GF-D8 (cell line): ENCODE measurements at places on chromosomes 3 and 15.

- DNase-seq = no peak
These were observed 26.0 kb downstream of the TARS3 start for GRCh38 chr15:101698314-101698713.

DNA sequence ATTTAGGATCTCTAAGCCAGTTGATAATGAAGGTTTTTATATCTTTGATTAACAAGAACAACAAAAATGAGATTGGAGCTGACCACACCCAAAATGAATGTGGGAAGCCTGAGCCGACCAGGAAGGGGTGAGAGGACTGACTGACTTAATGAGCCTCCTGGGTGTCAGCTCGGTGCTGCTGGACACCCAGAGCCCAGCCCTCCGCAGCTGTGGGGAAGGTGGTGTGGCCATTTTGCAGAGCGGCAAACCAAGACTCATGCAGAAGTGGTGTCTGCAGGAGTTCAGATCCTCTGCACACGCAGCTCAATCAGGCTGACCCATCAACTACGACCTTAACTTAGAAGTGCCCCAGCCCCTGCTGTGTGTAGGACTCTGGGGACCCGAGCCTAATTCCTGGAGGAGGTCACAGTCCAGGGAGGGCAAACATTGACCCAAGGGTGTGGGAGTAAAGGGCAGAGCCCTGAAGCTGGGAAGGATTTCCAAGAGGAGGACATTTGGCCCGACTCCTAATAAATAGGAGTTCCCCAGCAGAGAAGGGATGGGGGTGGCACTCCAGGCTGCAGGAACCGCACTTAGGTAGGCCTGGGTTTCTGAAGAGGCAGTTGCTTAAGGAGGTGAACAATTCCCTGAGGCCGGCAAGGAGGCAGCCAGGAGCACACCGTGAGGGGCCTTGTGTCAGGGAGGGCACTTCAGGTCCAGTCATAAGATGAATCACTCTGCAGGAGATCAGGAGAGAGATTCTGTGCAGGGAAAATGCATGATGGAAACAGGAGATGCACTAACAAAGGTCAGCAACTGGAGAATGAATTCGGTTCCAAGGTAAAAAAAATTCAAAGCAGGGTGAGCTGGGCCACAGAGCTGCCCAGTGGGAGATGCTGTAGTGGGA, 197.1 kb upstream of the TPM1 start:
- no peak for DNase-seq

- no peak for DNase-seq
These were observed 2.9 kb upstream of the CCR5 start for GRCh38 chr3:46367811-46368210.

DNA sequence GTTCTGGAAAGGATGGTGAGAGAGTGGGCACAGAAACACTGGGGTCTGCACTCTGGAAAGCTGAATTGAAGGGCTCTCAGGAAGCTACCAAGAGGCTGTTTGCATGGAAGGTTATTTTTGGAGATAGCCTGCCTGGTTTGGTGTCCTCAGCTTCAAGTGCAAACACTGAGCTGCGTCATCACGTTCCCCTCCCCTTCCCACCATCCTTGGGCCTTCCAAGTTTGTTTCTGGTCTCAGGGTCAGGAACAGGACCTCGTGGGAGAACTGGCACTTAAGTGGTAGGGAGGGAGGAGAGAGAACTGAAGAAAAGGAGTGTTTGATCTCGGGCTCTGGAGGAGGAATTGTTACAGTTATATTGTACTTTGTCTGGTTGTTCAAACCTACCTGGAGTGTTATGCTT, 10.6 kb downstream of the ST6GAL1 start:
- no peak for DNase-seq

DNA sequence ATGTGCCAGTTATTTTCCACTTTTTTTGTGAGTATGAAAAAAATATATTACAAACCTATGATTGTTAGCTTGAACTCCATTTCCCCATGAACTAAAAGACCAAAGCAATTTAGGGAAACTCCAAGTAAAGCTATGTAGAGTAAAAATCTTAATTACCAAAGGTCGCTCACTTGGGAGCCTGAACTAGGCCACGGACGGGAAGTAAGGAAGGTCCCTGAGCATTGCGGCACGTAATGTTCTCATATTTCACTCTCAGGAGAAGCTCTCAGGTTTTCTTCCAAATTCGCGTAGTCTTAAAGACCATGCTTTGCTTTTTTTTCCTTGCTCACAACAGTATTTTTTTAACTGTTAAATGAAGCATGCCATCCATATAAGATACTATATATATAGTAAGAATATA, 215.3 kb upstream of the RARB start:
- DNase-seq = no peak

DNA sequence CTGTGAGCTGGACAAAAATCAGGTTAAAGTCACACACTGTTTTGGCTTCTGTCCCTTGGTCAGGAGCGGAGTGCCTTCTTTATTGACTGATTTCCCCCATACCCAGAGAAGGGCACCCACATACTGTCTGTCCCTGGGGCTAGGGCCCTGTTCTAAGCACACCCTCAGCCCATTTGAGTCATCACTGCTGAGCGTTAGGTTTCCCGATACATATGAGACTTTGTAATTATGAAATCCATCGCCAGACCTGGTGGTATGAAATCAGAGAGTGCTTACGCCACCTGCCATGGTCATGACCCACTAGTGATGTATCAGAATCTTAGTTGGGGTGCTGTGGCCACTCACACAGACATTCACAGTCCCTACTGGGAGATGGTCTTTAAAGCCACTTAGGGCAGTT, 96.8 kb downstream of the CHDH start:
- DNase-seq = no peak

GRCh38 chr3:42562047-42562907, 19.5 kb downstream of the SEC22C start:
- DNase-seq = no peak

GRCh38 chr3:33050071-33050653, 46.8 kb downstream of the GLB1 start:
- no peak for DNase-seq

DNA sequence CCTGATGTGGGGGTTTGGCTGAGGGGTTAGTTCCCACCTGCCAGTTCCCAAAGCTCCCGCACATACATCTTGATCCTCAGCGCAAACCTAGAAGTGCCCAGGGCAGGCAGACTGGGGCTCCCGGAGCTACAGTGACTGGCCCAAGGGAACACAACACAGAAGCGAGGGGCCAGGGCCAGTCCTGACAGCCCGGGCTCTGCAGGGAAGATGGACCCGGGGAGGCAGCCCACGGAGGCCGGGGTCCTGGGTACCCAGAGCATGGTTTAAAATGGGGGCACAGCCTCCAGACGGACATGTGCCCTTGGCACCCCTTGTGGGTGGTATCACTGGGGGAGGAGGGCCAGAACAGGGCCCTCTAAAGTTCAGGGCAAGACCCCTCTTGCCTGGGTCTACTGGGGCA, 5.1 kb downstream of the CPN2 start:
- DNase-seq = no peak

DNA sequence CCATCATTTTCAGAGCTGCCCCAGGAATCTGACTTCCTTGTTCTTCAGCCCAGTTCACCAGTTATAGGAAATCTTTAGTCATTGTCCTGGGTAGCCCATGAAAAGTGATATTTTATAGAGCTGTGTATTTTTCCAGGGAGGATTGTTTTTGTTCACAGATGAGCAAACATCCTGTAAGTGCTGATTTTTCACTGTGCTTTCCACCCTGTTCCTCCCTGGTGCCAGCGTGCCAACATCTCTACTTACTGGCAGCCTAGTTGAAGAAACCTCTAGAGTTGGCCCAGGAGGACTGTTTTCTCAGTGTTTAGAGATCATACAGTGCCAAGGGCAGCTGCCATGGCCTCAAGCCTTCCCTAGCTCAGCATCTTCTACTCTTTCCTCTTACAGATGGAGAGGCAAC, 41.3 kb downstream of the ST6GAL1 start:
- no peak for DNase-seq

DNA sequence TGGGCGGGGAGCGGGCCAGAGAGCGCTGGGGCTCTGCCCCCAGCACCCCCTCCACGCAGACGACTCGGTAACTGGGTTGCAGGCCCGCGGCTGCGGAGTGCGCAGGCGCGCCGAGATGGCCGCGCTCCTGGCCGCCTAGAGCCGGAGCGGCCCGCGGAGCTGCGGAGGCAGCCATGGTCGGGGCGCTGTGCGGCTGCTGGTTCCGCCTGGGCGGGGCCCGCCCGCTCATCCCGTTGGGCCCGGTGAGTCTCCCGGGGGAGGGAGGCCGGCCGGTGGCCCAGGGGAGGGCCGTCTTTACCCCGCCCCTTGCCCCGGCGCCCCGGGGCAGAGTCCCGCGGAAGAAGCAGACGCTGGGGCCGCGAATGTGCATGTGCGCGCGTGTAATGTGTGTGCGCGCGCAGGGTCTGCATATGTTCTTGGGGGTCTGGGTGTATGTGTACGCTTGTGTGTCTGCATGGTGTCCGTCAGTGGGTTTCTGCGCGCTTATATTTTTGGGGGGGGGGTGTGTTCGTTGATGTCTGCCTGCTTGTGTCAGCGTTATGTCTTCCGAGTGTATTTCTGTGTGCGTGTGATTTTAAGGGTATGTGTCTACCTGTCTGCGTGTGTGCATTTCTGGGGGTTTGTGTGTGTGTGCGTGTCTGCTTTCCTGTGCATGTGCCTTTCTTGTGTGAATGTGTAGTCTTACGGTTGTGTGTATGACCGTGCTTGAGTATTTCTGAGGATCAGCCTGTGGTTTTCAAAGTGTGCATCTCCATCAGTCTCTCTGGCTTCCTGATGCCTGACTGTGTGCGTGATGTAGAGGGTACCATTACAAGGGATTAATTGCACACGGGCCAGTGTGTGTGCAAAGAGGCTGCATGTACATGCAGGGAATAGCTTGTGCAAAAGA, at the start of gene ABHD14A:
TSS of gene ABHD14A (plus strand) at position 102 of the 889 bp plus-strand sequence. CDS start at position 174, 72 bp downstream.
- peak; percentile 61 for DNase-seq

DNA sequence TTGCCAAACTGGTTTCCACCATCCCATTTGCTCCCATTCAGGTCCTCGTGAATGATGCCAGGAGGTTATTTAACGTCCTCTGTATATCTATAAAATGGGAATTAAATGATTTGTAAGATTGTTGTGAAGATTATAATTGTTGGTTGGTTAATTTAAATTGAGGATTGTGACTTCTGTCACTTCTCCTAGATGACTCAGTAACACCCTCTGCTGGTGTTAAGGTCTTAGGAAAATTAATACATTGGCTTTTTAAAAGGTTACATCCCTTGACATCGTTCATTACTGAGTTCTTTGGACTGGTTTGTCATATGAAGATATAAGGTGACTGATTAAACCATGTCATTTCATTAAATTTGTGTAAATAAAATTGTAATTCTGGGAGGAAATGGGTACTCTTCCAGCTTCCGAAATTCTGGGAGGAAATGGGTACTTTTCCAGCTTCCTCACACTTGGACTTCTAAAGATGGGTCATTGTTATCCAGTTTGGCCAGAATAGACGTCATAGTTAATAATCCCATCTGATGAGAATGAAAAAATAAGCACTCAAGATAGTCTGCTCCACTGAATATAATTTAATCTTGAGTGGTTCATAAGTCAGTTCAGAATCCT, 33.3 kb upstream of the PAQR5 start:
- no peak for DNase-seq

DNA sequence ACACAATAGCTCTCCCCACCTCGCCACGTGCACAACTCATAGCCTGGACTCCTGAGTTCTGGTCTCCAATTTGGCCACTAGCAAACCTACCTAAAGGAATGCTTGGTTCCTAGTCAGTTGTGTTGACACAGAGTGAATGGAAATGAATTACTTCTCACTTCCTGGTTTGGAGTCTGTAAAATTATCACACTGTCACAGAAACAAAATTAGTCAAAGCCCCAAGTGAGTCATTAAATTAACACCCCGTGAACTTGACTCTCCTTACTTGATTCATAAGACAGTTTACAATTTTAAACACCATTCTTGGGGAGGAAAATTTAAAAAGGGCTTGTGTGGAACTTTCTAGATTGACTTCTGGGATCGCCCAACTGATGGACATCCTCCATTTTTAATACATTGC, 276.2 kb upstream of the CTNNB1 start:
- DNase-seq = no peak

GRCh38 chr15:36080759-36081158, 498.7 kb upstream of the CDIN1 start:
- no peak for DNase-seq

DNA sequence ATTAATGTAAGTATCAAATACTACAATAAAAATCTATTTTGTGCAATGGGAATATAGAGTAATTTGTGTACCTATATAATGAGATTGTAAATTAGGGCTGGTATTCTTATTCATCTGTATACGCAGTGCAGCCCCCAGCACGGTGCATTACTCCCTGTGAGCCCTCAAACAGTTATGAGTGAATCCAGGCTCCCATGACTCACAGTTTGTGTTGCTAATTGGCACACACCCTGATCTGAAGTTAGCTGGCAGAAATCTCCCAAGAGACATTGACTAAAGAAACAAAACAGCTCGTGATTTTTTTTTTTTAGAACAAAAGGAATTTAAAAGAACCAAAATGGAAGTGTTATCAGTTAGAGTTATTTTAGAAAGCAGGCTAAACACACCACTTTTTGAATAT, 15.7 kb downstream of the GK5 start:
- no peak for DNase-seq

DNA sequence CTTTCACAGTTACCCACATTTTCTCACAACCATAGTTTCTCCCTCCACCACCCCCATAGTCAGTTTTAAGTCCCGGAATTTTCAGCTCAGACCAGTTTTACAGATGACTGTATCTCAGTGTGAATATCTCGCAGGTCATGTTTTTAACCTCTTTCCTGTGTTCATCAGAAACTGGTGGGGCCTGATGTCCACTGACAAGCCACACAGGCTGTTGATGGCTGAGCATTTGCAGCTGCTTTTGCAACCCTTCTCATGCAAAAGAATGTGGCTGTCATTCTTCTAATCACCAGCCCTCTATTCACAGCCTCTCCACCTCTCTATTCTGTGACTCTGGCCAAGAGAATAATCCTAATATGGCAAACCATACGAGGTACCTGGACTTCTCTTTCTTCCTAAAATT, 8.5 kb downstream of the GYG1 start:
- DNase-seq = no peak

DNA sequence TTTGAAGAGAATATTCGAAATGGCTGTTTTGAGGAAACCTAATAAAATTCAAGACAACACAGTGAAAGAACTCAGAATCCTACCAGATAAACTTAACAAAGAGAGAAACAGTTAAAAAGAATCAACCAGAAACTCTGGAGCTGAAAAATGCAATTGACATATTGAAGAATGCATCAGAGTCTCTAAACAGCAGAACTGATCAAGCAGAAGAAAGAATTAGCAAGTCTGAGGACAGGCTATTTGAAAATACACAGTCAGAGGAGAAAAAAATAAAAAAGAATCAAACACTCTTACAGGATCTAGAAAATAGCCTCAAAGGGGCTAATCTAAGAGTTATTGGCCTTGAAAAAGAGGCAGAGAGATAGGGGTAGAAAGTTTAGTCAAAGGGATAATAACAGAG, 13.5 kb downstream of the C3orf33 start:
- DNase-seq = no peak
